NCI-H1417 treated with DMSO at 0.1 percent for 48 hours (cell line): ENCODE measurements at places on chromosomes 5 and 9.

DNA sequence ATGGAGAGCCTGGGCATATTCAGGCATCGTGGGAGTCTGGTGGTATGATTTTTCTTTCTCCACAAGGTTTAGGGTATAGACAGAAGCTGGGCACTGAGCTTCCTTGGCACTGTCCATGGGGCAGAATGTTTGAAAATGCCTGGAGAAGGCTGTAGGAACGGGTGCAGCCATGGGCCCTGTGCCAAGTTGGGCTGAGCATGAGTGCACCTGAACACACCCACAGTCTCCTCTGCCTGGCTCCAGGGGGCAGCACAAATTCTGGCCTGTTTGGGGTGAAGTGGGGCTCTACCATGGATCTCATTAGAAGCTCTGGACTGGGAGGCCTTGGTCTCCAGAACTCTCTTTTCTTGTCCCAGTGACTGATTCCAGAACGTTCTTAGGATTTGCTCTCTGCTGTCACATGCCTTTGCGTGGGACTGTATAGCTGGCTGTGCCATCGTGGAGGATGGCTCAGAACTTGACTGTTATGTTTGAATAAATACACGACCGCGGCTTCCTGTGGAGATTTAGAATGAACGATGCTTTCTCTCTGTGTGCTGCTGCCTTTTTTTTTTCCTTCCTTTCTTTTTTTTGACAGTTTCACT, 229.8 kb downstream of the FANCC start:
- DNase-seq, result no peak

- DNase-seq, result no peak
Observed at GRCh38 chr5:158461240-158461854, 602.4 kb upstream of the CLINT1 start.

- no peak for DNase-seq
Observed at GRCh38 chr5:116785106-116785505, 210.5 kb upstream of the SEMA6A start.

DNA sequence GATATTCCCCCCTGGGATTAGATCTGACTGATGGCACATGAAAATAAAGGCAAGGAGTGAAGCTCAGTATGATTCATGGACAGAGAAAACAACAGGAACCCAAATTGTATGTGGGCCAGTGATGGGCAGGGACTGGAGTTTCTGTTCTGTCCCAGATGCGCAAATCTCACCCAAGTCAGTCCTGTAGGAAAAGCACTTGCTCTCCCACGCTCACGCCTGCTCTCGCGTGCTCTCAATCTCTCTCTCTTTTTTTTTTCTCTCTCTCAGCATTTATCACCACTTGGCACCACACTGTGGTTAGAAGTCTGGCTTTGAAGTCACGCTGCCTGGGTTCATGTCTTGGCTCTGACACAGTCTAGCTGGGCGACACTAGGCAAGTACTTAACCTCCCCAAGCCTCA, 106.5 kb upstream of the LRRTM2 start:
- no peak for DNase-seq

DNA sequence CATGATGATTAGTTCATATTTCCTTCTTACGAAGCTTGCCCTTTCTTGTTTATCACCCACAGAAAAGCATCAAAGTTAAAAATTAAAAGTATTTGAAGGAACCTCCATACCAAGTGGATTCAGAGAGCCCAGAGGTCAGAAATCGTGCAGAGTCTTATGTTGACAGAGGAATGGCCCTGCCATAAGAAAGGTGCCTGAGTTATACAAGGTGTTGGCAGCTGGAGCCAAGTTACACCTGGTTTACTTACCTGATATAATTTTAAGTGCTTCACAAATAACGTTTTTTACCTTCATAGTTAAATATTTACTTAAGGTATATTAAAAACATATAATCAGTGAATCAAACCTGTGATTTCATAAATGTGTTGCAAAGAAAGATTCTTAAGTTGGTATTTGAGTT, 42.3 kb upstream of the DHFR start:
- DNase-seq, result no peak

DNA sequence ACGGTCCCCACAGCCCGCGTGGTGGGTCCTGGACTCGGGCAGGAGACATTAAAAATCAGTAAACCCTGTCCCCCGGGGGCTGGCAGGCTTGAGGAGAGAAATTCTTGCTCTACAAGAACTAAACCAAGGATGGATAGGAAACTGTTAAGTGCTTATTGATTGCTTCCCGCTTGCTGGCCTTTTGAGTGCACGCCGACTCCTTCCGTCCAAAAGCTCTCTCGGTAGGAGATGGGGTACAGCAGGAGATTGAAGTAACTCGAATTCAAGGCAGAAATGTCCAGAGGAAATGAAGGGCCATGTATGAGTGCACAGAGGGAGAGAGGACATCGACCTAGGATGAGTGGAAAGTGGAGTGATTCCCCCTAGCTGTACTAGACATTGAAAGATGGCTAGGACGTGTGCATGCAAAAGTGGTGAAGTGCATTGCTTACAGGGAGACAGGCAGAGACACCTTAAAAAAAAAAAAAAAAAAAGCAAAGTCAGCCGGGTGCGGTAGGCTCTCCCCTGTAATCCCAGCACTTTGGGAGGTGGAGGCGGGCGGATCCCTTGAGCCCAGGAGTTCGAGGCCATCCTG, 923 bp downstream of the RECK start:
- DNase-seq, result no peak

GRCh38 chr5:73298251-73298771, 125.3 kb downstream of the TMEM174 start:
- DNase-seq, result no peak

- no peak for DNase-seq
Observed at GRCh38 chr9:110912419-110913291, 125.6 kb downstream of the LPAR1 start.

GRCh38 chr9:129988607-129989361, 54.2 kb downstream of the FNBP1 start:
- DNase-seq, result no peak

GRCh38 chr5:158917731-158918130, 182.0 kb downstream of the EBF1 start:
- no peak for DNase-seq

DNA sequence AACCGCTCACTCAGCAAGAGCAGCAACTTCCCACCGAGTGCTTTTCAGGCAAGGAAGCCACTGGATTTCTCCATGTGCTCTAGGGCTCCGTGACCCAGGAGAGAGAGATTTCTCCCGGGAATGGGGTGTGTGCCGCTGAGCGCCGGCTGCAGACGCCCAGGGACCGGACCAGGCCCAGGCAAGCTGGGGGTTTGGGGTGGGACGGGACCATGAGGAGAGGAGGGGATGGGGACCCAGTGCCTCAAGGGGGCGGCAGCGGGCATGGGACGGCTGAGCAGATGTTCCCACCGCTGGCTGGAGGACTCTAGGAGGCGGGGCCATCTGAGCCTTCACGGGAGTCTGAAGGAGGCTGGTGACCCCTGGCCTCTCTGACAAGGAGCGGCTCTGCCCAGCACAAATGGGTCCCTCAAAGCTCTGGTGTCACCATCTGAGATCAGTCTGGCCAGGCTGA, 8.5 kb downstream of the LCN9 start:
- DNase-seq, result no peak

GRCh38 chr9:8879284-8879683, 1079.7 kb upstream of the DMAC1 start:
- no peak for DNase-seq

DNA sequence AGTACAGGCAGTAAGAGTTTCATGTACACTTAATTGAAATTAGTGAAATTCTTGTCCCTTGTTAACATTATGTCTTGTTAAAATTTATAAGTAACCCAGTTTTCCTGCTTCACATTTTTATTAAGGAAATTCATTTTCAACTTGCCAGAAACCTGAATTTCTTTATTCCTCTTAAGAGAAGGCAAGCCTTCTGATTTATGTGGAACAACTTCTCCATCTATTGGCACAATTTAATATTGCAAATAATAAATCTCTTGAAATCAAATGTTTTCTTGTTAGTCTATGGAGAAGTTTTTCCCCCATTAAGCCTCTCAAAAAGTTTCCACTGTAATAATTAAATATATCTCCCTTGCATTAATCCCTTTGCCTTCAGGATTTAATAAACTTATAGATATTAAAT, 33.8 kb upstream of the ACO1 start:
- DNase-seq, result no peak

DNA sequence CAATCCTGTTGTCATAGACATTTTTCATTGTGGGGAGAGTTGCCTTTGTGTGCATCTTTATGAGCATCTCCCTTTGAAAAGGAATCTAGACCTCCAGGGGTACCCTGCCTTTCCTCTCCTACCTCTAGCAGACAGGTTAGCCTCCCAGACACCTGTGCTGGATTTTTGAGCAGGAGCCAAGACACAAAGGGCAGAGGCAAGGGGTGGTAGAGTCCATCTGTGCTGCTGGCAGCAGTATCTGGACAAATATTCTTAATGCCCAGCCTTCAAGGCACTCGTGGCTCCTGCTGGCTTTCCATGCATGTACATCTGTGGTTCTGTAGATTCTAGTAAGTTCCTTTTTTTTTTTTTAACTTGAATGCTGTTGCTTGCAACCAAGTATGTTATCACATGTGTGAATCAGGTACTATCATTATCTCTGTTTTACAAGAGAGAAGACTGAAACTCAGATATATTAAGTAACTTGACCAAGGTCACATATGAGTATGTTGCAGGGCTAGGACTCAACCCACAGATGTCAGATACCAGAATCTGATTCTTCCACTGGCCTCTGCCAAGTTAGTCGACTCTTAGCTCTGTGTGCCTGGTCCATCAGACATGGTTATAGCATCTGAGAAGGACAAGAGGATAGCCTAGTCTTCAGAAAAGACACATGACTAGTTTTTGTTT, 32.9 kb upstream of the GPR151 start:
- no peak for DNase-seq

DNA sequence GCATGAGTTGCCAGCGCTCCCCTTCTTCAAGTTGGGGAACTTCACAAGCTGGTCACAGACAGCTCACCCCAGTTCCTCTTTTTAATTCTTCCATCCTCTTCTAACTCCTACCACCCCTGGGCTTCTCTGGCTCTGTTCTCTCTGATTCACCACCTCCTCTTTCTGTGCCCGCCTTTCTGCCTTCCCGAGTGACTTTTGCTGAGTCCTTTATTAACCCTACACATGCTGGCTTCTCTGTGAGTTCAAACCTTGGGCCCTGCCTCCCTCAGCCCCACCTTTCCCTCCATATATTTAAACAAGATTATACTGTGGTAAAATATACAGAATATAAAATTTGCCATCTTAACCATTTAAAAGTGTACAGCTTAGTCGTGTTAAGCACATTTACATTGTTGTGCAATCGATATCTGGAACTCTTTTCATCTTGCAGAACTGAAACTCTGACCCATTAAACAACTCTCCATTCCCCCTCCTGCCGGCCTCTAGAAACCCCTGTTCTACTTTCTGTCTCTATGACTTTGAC, 32.0 kb downstream of the SLC46A2 start:
- no peak for DNase-seq

GRCh38 chr9:99634186-99634585, 187.5 kb upstream of the NR4A3 start:
- no peak for DNase-seq

DNA sequence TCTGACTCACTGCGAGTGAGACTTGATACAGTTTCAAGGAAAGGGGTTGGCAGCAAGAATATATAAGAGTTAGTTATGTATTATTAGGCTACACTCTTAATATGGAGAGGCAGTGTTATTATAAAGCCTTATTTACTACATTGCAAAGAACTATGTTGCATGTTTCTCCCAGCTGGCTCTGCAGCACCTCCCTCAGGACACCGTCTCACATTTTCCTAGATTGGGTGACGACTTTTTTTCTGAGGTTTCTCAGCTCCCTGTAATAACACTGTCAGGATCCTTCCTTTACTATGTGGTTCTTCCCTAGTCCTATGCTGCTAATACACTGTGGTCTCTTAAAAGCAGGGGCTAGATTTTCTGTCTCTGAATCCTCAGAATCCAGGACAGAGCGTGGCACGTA, 153.7 kb downstream of the INSYN2B start:
- DNase-seq, result no peak

- no peak for DNase-seq
Observed at GRCh38 chr5:181188700-181189362, 16.2 kb downstream of the TRIM7 start.

DNA sequence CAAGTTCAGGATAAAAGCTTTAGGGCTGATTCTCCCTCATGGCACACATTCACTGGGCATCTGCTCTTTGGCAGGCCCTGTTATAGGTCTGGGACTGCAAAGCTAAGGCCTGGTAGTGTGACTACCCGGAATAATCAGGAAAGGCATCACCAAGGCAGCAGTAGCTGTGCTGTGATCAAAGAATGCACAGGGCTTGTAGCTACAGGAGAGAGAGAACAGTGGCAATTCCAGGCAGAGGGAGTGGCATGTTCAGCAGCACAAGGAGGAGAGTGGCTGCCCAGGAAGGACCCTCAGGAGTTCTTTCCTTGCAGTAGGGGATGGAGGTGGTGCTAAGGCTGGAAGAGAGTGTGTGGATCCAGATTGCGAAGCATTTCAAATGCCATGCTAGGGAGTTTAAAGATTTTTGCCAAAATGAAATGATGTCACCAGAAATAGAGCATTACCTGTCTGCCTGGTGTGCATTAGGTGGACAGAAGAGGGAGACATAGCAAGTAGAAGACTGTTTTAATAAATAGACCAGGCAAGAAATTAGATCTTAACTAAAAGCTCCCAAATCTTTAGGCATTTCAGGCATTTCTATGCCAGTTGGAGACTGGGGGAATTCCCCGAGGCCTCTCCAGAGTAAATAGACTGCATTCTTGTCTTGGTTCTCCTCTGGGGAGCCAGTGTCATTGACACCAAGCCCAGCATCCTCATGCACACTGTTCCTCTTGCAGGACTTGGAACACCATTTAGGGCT, 69.1 kb downstream of the GPR21 start:
- DNase-seq, result no peak

- DNase-seq, result no peak
Observed at GRCh38 chr9:125634040-125634717, 72.8 kb downstream of the MAPKAP1 start.

DNA sequence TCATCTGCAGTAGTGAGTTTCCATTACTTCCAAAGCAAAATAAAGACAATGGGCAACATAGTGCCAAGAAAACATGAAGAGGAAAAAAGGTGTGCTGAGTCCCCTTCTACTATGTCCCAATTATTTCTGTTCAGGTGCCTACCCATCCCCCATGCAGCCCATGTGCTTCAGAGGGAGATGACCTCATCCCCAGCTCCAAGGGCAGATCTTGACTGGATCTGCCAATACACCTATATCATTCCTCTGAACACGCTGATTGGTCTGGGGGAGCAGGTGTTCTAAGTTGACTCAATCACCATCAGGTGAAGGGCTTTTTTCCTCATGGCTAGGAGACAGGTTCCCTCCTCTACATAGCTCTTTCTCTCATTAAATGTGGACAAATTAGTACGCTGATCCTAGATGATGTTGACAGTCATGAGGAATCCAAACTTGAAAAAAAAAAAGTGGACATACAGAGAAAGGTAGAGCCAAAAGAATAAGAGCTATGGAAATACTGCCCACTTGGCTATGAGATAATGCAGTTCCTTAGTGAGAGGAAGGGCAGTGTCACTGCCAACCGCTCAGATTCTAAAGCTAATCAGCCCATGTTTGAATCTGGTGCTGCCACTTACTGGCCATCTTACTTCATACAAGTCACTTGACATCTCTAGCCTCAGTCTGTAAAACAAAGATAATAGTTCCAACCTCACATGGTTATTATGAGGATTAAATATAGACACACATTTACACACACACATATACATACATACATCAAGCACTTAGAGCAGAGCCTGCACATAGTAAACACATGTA, 23.1 kb downstream of the PRELID2 start:
- DNase-seq, result no peak
